Liver (tissue), 10 donors: ENCODE measurements at places on chromosomes 11 and 22. TPM values are rescaled to one million over a fixed set of nuclear protein-coding genes. Genes with fewer than 3 reads are reported as not detected.

DNA sequence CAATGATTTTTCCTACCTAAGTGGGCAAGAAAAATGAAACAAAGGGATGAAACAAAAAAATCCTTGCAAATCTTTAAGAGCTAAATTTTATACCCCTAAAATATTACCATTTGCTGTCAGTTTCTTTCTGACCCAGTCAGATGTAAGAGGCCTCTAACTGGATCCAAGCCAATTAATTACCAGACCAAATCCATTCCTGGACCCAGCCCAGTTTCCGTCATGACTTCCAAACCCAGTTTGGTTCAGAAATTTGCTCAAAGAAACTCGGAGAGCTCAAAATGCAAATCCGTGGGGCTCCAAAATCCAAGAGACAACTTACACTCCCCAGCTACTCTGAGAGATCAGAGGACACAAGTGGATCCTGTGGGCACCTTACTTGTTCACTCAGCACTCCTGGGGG is 46.8 kb downstream of the TRIM44 start:
- H3K4me1 ChIP-seq: peaks cover 5% of the 10 kb centered on the region
- H3K27ac ChIP-seq: no peak overlapping the region
- no peaks in the 10 kb centered on the region for H3K27me3 ChIP-seq
- DNase-seq: no peak

DNA sequence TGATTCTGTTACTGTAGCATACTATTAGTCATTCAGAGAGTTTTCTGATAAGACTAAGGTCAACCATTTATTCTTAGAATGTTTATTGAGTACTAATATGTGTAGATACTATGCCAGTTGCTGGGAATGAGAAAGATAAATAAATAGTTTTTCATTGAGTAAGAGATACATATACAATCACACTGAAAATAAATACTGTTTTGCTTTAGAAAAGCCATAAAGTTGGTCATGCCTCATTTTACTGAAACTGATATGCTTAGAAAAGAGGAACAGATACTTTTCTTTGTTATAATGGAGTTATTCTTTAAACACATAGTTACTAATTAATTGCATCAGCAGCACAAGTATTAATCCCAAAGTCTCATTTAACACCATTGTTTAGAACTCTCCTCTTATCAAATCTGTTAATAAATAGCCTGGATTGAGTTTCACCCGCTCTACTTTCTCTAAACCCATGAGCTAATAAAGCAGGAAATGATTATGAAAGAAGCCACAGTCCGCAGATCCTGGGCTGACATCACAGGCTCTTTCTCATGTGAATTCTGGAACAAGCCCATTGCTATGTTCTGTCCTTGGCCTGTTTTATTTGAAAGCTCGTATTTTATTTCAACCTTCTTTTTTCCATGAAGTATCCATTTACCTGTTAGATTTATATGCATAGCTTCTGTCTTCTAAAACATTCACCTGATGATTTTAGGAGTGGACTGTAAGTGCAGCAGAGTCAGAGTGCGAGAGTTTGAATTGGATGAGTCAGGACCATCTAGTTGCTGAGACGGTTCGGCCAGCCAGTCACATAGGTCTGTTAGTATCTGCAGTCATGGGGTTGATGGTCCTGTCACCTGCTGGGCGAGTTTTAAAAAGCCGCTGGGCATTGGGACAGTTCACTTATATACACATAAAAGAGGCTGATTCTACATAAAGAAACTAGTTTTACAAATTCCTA is 35.5 kb downstream of the PIWIL4 start:
- no peaks in the 10 kb centered on the region for H3K36me3 ChIP-seq
- peak; percentile 44 for DNase-seq
- no peak overlapping the region for H3K4me3 ChIP-seq
- no peaks in the 10 kb centered on the region for H3K4me1 ChIP-seq
- no peaks in the 10 kb centered on the region for H3K27me3 ChIP-seq

DNA sequence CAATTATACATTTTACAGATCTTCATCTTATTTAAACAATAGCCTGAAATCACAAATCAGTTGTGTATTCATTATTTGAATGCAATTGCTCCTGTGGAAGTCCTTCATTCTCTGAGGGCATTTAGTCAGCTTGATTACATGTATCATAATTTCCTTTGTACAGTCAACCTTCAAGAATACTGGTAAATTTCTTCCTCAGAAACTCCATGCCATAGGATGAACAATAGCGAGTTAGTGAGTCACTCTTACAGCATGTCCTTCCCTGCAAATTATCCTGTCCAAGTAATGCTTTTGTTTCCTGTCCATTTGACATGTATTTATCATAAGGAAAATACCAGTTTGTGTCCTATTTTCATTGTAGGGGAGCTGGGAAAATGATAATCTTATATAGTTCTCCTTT is 3.8 kb downstream of the OR10S1 start:
- no peaks in the 10 kb centered on the region for H3K4me1 ChIP-seq
- no peak overlapping the region for H3K4me3 ChIP-seq
- no peaks in the 10 kb centered on the region for H3K36me3 ChIP-seq
- DNase-seq: no peak
- H3K27ac ChIP-seq: no peak overlapping the region

SMIM35 gene
- polyA plus RNA-seq: 0.07 TPM

DNA sequence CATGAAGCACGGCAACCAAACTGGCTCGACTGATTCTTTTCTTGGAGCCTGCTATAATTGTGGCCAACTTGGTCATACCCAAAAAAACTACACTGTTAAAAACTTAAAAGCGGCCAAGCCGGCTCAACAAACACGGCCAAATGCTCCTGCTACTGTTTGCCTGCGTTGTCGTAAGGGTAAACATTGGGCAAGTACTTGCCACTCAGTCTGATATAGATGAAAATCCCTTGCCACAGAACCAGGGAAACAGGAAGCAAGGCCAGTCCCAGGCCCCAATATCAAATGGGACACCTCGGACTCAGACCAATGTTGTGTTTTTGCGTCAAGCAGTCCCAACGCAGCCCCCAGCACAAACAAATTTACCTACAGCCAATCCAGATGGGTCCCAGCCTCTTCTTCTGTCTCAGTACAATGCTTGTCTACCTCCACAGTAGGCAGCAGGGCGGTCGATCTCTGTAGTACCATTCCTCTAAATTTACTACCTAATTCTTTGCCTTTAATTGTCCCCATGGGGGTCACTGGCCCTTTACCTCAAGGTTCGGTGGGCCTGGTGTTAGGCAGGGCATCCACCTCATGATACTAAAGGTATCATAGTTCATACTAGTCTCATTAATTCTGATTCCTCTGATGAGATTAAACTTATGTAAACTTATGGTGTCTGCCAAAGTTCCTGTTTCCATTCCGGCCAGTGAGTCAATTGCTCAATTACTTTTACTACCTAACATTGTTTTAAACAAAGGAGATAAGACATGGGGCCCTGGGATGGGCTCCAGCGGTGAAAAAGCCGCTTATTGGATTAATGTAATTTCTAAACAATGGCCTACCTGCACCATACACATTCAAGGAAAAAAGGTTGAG is 3.7 kb upstream of the COMT start:
- peak overlapping the region; percentile 85 for H3K27ac ChIP-seq
- H3K4me1 ChIP-seq: peaks cover 45% of the 10 kb centered on the region
- no peak for DNase-seq
- no peaks in the 10 kb centered on the region for H3K36me3 ChIP-seq

GRCh38 chr22:45631841-45632238 is 39.8 kb upstream of the ATXN10 start:
- H3K27ac ChIP-seq: no peak overlapping the region
- no peaks in the 10 kb centered on the region for H3K27me3 ChIP-seq
- H3K4me1 ChIP-seq: no peaks in the 10 kb centered on the region

CFAP300 gene
- 0.09 TPM for polyA plus RNA-seq

ENTHD1 gene
- not detected for polyA plus RNA-seq

TENM4 gene
- polyA plus RNA-seq: 0.02 TPM

DNA sequence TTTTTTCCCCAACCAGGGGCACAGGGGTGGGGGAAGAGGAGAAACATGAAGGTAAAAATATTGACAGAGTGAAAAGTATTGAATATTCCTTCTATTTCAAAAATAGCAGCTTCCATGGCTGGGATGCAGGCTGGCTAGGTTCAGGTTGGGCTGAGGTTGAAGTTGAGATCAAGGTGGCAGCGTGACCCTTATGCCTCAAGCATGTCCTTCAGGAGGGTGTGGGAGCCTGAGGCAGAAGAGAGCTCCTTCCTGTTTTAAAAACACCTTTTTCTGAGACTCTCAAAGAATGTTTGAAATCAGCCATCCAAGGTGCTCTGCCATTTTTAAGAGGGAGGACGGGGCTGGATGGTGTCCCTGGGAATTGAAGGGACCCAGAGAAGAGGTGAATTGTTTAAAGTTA is 29.5 kb downstream of the TIMP3 start:
- no peaks in the 10 kb centered on the region for H3K27me3 ChIP-seq
- no peaks in the 10 kb centered on the region for H3K36me3 ChIP-seq
- H3K27ac ChIP-seq: no peak overlapping the region
- no peaks in the 10 kb centered on the region for H3K4me1 ChIP-seq
- no peak for DNase-seq

DAGLA gene
- 0.13 TPM for polyA plus RNA-seq

DNA sequence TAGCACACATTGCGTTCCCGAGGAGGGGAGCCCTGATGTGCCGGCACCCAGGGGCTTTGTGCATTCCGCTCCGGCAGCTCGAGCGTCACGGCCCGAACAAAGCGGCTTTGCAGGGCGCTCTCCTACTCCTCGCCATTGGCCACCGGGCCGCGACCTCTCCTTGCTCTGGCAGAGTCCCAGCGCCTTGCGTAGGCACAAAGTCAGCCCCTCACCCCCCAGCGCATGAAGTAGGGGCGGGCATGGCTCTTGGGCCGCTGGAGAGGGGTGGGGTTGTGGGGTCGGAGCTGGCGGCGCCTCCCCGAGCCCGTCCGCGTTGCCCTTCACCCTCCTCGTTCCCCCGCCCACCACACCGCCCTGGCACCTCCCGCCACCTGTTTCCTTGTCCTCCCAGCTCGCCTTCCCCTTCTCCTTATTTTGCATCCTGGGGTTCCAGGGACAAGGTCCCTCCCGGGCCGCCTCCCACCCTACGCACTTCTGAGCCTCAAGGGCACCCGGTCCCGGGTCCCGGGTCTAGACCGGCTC is 753 bp upstream of the PPARA start:
- H3K4me3 ChIP-seq: peak overlapping the region; percentile 85
- H3K27ac ChIP-seq: peak overlapping the region; percentile 96
- peaks cover 9% of the 10 kb centered on the region for H3K4me1 ChIP-seq
- H3K36me3 ChIP-seq: no peaks in the 10 kb centered on the region
- peak; percentile 70 for DNase-seq

- no peaks in the 10 kb centered on the region for H3K4me1 ChIP-seq
- no peak overlapping the region for H3K4me3 ChIP-seq
These were observed 56.8 kb downstream of the LDLRAD3 start for GRCh38 chr11:36000616-36001190.

- H3K27me3 ChIP-seq: no peaks in the 10 kb centered on the region
- no peak overlapping the region for H3K4me3 ChIP-seq
- no peak overlapping the region for H3K27ac ChIP-seq
- H3K4me1 ChIP-seq: no peaks in the 10 kb centered on the region
These were observed 112.0 kb downstream of the ARL14EP start for GRCh38 chr11:30434901-30435300.
